Activated CD8-positive, alpha-beta memory T cell treated with anti-CD3 and anti-CD28 coated beads, Interleukin-2, amount 10 ng/mL, durations not matched to agents 7 days and 5 days (primary cell): ENCODE measurements at places on chromosomes 16 and 17. TPM values are rescaled to one million over a fixed set of nuclear protein-coding genes. Genes with fewer than 3 reads are reported as not detected.

- no peaks in the 10 kb centered on the region for H3K27me3 ChIP-seq
- H3K4me3 ChIP-seq = no peak overlapping the region
- peaks cover 4% of the 10 kb centered on the region for H3K4me1 ChIP-seq
These were observed 27.3 kb downstream of the CIBAR2 start for GRCh38 chr16:85084841-85085510.

SOX8 gene
- 0.16 TPM for total RNA-seq

DNA sequence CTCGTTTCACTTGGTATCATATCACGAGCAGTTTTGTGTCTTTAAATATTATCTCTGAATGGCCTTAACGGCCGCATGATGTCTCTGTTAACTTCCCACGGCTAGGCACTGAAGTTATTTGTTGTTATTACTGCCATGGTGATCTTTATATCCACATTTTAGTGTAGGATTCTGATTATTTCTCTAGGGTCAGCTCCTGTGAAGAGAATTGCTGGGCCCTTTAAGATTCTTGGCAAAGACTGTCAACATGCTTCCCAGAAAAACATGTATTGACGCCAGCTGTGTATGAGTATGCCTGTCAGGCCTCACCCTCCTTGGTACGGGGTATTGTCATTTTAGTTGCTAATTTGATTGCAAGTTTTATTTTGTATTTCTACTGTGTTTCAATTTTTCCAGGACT is 263.5 kb downstream of the SNX29 start:
- no peaks in the 10 kb centered on the region for H3K4me1 ChIP-seq
- no peak for DNase-seq
- no peak overlapping the region for H3K27ac ChIP-seq
- no peak overlapping the region for H3K4me3 ChIP-seq
- no peaks in the 10 kb centered on the region for H3K36me3 ChIP-seq

- no peak for DNase-seq
- H3K27ac ChIP-seq = no peak overlapping the region
- H3K4me1 ChIP-seq = no peaks in the 10 kb centered on the region
- peaks cover 3% of the 10 kb centered on the region for H3K27me3 ChIP-seq
These were observed 401.0 kb downstream of the HS3ST3B1 start for GRCh38 chr17:14701886-14702285.

ST6GALNAC1 gene
- total RNA-seq = not detected

DNA sequence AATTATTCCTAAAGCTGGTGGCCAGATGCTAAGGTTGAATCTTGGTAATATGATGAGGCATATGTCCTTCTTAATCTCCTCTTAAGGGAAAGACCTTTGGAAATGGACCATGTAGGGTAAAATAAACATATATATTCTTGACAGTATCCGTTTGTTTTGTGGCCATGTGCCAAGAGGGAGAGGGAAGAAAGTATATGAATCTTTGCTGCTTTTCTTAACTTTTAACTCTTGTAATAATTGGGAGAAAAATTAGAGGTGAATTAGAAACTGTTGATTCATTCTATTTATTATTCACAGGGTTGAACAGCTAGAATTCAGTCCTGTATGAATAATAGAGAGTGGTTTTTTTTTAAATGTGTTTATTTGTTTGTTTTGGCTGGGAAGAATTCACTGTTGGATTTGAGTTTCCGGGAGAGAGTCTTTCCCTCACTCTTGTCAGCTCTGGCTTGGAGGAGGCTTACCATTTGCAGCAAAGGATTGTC is 31.6 kb downstream of the AATF start:
- H3K27ac ChIP-seq = no peak overlapping the region
- peaks cover 16% of the 10 kb centered on the region for H3K36me3 ChIP-seq
- no peaks in the 10 kb centered on the region for H3K27me3 ChIP-seq
- H3K4me1 ChIP-seq = peaks cover 13% of the 10 kb centered on the region
- DNase-seq = no peak

- no peak overlapping the region for H3K4me3 ChIP-seq
- H3K27me3 ChIP-seq = no peaks in the 10 kb centered on the region
- DNase-seq = no peak
- H3K36me3 ChIP-seq = no peaks in the 10 kb centered on the region
- no peaks in the 10 kb centered on the region for H3K4me1 ChIP-seq
These were observed 34.0 kb upstream of the ADAMTS18 start for GRCh38 chr16:77468831-77469230.

- peaks cover 25% of the 10 kb centered on the region for H3K4me1 ChIP-seq
- H3K27ac ChIP-seq = no peak overlapping the region
- DNase-seq = no peak
- H3K36me3 ChIP-seq = peaks cover 6% of the 10 kb centered on the region
- no peak overlapping the region for H3K4me3 ChIP-seq
These were observed 3.9 kb upstream of the MRPS23 start for GRCh38 chr17:57853695-57854094.

- H3K27ac ChIP-seq = no peak overlapping the region
- H3K36me3 ChIP-seq = no peaks in the 10 kb centered on the region
- H3K27me3 ChIP-seq = no peaks in the 10 kb centered on the region
- no peak for DNase-seq
- H3K4me1 ChIP-seq = no peaks in the 10 kb centered on the region
These were observed 188.3 kb downstream of the IRX3 start for GRCh38 chr16:54098247-54098646.
